Jurkat, Clone E6-1 (cell line): ENCODE measurements at places on chromosomes 16 and 17.
A peak's percentile ranks its signal among the peaks of the same experiment; 100 is the strongest.

- no peak for DNase-seq
Observed at GRCh38 chr17:47275245-47275984, 21.8 kb downstream of the ITGB3 start.

DNA sequence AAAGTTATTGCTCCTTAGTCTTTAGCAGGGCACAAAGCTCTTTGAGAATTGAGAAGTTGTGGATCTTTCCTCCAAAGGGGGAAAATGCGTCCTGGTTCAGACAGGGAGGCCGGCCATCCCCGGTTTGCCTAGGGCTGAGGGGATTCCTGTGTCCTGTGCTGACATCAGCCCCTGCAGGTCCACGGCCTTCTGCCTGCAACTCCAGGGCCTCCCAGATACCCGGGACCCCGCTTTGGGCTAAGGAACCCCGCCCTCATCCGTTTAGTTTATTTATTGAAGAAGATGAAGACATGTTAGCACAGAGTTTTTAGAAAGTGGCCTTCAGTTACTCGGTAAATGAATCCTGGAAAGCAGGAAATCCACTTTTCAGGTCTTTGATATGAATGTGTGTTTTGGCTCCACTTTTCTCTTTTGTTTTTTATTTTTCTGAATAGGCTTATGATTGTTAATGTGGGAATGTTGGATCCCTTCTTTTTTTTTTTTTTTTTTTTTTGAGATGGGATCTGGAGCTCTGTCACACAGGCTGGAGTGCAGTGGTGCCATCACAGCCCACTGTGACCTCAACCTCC lies 65.6 kb downstream of the CRISPLD2 start:
- DNase-seq: no peak

GRCh38 chr17:78049609-78050008 lies 78.9 kb downstream of the TMC6 start:
- DNase-seq: no peak

DNA sequence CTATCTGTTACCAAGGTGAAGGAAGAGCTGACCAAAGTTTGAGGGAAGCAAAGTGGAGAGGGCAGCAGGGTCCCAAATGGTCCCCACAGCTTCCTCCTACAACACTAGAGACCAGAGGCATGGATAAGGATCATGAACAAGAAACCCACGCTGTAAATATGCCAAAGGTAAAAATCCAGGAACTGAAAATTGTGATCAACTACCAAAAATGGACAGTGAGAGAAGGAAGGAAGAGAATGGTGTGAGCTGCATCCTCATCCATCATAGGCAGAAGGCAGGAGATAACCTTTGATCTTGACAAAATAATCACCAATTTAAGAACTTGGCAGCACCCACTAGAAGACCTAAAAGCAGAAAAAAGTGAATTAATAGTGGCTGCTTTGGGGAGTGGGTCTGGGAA lies 66.2 kb downstream of the CYTH1 start:
- DNase-seq: no peak

DNA sequence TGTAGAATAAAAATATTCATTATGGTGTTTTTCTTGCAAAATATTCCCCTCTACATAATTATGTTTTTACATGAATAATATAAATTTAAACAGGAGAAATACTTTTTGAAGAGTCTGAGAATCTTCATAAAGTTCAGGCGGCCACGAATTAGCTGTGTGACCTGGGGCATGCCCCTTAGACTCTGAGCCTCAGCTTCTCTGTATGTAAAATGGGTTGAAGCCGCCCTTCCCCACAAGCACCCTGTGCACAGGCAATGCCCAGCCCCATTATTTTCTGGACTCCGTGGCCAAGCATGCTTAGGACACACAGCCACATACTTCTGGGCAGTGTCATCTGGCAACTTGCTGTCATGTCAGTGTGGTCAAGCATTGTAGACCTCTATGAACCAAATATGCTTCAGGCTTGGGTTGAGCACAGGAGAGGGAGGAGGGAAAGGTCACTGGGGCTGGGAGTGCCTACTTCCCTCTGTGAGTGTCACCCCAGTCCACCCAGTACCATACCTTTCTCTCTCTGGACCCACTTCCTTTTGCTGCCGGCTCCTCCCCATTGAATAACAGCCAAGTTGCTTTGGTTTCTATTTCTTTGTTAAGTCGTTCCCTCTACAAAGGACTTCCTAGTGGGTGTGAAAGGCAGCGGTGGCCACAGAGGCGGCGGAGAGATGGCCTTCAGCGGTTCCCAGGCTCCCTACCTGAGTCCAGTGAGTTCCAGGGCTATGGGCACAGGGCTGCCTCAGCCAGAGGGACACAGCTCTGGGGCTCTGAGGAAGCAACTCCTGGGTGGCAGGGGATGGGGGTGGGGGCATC lies at the start of gene LGALS9:
Gene LGALS9, plus strand, starts transcription at position 582 of the 804 bp plus-strand sequence. Its CDS starts 78 bp downstream, at position 660.
- DNase-seq: peak; percentile 54

DNA sequence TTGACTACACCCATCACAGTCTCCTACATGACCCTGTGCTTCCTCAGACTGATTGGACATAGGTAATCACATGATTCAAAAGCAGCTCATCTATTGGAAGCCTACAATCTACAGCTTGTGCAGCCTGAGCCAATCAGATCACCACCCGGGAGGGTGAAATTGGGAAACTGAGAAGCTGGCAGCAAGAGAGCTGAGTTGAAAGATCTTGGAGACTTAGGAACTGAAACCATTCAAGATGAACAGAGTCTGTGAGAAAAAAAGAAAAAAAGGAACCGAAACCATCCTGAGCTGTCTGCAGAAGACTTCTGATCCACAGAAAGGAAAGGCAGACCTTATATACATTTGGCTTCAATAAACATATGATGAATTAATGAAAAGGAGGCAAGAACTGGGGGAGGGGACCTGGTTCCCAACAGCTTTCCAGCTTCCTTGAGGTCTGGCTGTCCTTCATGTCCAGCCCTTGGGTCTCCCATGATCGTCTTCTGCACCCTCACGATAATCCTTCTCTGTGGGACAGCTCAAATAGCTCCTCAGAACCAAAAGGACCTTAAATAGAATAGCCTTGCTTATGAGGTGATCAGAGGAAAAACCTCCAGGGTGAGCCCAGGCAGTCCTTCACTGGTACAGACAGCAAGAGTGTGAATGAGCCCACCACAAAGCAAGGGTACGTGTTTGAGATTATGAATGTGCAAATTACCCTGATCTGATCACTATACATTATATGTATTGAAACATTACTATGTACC lies 32.6 kb downstream of the PLXDC1 start:
- no peak for DNase-seq

DNA sequence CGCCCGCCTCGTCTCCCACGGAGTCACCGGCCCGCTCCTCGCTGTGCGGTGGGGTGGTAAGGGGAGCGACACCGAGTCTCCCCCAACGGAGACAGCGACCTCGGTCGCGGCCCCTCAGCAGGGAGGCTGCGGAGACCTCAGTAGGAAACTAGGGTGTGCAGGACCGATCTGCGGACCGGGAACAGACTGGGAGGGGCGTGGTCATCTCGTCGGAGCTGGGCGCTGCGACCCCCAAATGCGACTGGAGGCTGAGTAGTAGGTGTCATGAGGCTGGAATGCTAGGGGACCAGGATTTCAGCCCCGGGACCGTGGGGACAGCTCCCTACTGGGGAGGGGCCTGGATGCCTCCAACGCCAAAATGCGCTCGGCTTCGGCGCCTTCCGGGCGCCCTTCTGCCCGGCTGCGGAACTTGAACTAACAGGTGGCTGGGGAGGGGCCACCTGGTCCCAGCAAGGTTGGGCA lies 1.3 kb downstream of the CACNG4 start:
- DNase-seq: no peak

GRCh38 chr16:56921571-56921970 lies 10.4 kb upstream of the HERPUD1 start:
- no peak for DNase-seq

- no peak for DNase-seq
Observed at GRCh38 chr17:16935786-16936185, 36.1 kb downstream of the TNFRSF13B start.

GRCh38 chr16:72044296-72044695 lies 10.0 kb upstream of the HP start:
- no peak for DNase-seq

DNA sequence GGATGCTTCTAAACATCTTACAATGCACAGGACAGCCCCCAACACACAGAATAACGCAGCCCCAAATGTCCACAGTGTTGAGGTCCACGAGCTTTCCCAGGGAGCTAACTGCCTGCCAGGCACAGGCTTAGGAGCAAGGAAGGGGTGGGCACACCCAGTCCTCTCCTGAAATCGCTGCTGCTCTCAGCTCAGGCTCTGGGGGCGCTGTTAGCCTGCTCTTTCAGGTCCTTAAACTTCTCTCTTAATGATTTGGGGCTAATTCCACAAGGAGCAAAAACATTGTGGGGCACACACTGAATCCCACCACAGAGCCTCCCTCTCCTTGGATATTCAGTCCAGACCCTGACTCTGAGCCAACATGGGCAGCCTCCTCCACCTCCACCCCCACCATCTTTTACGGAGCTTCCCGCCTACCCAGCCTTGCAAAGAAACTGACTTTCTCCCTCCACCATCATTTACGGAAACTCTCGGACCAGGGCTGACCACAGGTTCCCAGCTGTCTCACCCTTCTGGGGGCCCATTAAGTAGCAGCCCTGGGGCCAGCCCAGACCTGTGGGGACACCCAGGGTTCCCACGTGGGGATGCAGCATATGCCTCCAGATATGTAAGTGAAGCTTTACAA lies 1.1 kb downstream of the CD300H start:
- DNase-seq: peak; percentile 31

- no peak for DNase-seq
Observed at GRCh38 chr17:58089111-58089510, 5.9 kb downstream of the DYNLL2 start.

- DNase-seq: no peak
Observed at GRCh38 chr16:60558936-60559335, 1477.3 kb downstream of the CDH8 start.

GRCh38 chr16:65832679-65833078 lies 533.8 kb upstream of the CDH5 start:
- no peak for DNase-seq

DNA sequence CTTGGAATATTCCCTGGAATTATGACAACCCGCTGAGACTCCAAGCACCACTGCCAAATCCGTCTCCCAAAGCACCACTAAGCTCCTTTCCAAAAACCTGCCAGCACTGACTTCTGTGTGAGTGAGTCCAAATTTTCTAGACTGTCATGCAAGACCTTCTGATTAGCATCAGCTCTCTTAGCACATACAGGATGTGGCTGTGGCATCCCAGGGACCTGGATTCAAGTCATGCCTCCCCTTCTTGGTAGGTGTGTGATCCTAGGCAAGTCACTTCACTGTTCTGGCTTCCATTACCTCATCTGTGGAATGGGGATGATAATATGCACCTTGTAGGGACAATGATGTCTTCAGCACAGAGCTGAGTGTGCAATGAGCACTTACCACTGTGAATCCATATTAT lies 38.3 kb upstream of the USP7 start:
- peak; percentile 16 for DNase-seq

- DNase-seq: no peak
Observed at GRCh38 chr17:614653-615546, 99.7 kb downstream of the VPS53 start.

DNA sequence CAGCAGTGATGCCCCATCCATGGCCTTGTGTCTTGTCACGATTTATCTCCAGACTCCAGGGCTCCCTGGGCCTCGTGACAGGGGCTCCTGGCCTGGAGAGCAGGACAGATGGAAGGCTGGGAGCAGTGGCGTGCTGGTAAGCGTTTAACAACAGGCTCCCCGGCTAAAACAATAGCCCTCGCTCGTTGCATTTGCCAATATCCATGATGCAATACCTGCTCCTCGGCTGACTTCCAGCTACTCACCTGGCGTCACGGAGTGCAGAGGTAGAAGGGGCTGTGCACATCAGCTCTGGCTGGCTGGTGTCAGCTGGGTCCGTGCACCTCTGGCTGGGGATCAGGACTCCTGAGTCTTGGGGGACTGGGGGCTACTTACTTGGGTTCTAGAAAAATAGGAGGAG lies 1.5 kb upstream of the BICDL2 start:
- no peak for DNase-seq

- DNase-seq: no peak
Observed at GRCh38 chr16:14501331-14502255, 128.5 kb downstream of the PARN start.

GRCh38 chr17:79728908-79729471 lies 1.8 kb upstream of the ENPP7 start:
- DNase-seq: no peak

DNA sequence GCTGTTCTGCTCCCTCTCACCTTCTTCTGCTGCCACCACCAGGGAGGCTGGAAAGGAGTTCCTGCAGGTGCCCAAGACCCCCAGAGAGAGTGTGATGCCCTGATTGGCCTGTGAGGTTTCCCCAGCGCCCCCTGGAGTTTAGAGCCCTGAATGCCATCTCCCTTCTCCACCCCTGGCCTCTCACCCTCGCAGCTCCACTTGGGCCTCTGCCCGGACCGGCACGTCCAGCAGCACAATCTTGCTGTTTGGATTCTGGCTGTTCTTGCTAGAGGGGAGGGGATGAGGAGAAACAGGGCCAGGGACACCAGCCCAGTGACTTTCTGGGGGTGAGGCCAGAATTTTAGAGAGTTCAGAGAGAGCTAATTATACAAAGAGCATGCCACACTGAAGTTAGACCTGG lies 12.5 kb upstream of the FAM171A2 start:
- no peak for DNase-seq

GRCh38 chr17:34850023-34850422 lies 111.2 kb downstream of the CCT6B start:
- no peak for DNase-seq

- no peak for DNase-seq
Observed at GRCh38 chr16:70660672-70661350, 14.5 kb downstream of the IL34 start.

GRCh38 chr17:45648642-45649041 lies 135.5 kb upstream of the CRHR1 start:
- DNase-seq: no peak

DNA sequence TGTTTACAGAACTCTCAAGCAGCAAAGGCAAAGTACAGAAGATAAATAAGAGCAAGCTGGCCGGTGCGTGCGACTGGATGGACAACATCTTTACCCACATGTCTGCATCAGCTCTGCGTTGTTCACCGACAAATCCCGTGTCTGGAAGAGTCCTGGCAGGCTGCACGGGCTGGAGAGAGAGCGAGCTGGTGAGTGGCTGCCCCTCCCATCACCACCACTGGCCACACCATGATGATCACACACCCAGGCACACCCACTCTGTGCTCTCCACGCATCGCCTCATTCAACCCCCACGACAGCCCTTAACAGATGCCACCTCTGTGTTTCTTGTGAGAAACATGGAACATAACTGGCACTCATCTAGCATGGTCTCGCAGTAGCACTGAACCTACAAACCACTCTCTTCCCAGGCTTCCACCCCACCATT lies 59.2 kb downstream of the ANKRD11 start:
- no peak for DNase-seq
